ENCODE measurements at places on chromosomes 12 and 14.

- no peak for DNase-seq
Measured at GRCh38 chr12:16218934-16219751, 58.3 kb downstream of the SLC15A5 start.

DNA sequence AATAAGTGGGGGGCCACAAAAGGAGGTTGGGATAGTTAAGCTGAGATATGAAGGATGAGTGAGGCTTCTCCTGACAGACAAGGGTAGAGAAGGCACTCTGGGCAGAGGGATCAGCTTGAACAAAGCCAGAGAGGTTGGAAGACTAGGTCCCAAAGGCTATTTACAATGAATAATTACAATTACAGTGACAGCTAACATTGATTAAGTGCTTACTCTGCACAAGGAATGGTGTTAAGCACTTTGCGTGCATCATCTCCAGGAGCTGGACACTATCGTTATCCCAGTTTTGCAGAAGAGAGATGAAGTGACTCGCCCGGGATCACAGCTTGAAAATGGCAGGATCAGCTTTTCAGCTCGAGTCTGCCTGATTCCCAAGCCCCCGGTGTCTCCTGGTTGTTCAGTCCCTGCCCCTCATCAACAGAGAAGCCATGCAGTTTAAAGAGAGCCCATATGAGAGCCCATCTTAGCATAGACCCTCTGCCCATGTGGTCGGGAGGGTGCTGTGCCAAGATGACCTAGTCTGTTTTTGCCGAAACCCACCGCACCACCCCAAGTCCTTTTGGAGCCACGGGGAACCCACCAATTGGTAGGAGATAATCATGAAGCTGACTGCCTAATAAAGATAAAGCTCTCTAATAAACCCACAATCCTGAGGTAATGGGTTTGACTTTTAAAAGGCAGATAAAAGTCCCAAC is 89.9 kb upstream of the HSPB8 start:
- no peak for DNase-seq

GRCh38 chr14:24362241-24362960 is 5.6 kb upstream of the NFATC4 start:
- DNase-seq = no peak

- no peak for DNase-seq
Measured at GRCh38 chr14:77561881-77562280, 54.6 kb downstream of the SPTLC2 start.

- no peak for DNase-seq
Measured at GRCh38 chr12:126998747-126999285, 1268.2 kb upstream of the TMEM132C start.

DNA sequence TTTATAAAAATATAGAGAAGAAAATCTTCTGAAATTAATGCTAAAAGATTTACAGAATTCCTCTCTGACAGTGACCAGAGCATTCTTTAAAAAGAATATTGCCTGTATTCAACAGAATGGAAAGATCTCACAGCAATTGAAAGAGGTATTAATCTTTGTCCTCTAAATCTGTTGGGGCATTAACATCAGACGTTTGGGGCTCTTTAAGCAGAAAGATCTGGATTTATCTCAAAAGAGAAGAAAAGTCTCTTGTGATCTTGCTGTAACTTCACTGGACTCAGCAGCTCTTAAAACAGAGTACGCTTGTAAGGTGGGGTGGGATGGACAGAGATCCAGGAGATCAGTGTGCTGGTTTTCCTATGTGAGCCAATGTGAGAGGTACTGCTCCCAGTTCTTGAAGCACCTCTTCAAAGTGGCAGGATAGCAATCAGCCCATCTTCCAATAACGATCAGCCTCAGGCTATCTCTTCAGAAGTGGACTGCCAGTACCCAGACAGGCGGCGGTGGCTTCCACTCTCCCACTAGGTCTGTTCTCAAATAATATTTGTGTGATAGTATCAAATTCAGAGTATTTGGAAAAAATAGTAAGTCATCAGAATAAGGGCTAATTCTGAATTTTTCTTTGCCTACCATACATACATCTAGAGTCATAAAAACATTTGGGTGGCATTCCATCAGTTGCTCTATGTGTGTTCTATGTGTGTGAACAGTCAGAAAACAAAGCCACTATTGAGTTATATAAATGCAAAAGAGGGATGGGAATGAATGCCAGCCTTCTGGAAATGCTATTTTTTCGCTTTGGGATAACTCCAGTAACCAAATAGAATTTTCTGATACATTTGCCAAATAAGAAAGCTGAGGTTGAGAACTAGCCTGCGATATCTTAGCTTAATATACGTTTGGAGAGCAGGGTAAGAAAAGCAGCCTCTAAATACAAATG is 237.4 kb upstream of the RGS6 start:
- no peak for DNase-seq

GRCh38 chr14:72463291-72463866 is 430.5 kb downstream of the DPF3 start:
- DNase-seq = no peak

DNA sequence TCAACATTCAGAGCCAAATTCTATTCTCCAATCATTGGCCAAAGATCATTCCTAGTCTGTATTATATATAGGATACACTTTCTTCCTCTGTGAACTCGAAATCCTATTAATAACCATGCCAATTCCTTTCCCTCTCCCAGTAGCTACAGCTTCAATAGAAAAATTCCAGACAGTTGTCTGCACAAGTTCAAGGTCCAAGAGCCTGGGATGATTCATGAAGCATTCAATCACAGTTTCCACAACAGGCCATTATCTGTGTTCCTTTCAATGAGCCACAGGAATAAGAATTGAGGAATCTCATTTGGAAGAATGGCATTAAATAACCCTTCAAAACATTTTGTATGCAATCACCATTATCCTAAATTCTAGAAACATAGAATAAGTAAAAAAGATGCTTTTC is 437.4 kb downstream of the RMST start:
- DNase-seq = no peak

DNA sequence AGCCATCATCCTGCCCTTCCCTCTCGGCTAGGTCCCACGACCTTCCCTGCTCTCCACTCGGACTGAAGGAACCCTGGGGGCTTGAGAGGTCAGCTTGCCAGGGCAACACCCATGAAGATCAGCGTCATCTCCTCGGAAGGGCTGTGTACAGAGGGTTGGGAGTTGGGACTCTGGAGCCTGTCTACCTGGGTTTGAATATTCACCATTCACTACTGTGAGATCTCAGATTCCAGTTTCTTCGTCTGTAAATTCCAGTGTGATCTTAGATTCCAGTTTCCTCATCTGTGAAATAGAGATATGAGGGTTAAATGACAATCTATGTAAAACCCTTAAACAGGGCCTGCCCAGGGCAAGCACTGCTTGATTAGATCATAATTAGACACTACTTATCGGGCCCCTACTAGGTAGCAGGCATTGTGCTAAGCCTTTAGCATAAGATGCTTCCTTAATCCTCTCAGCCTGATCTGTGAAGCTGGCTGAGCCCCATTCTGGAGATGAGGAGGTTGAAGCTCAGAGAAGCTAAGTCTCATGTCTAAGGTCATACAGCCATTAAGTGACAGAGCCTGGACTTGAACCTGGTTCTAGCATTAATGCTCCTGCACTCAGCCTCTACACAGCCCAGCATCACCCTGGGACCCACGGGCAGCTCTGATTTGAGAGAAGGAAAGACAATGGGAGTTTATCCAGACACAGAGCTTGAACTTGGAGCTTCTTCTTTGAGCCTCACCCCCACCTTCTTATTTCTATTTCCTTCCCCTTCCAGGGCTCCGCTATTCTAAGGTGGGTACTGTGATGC is 612 bp upstream of the ZDHHC22 start:
- DNase-seq = peak; percentile 98

DNA sequence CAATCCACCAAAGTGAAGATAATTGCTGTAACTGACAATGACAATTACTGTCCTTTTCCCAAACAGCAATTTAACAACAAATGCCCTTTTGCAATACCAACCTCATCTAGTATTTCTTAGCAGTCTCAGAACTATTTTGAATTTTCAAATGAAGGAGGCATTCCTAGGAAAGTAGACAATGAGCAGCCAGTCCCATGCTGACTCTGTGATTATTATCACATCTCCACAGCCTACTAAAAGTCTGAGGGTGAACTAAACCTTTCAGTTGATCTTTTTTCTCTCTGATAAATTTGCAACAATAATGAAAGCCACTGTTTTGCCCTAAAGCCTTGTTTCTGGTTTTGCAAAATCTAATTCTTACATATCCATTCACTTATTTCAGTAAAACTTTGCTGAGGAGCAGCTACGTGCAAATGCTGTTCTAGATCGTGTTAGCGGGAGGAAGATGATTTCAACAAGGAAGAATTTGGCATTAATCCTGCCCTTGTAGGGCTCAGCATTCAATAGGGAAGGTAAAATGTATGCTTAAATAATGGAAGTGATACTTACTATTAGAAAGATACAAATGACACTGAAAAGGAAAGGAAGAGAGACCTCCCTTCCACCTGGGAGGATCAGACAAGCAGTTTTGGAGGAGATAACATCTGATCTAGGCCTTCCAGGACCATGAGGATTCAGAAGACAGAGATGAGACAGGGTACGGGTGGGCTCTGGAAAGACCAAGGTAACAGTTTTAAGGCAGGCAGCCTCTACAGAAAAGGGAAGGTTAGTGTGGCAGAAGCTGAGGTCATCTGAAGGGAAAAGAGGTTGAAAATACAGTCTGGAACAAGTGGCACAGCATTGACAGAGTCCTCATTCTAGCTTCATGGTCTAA is 47.4 kb downstream of the SLC38A1 start:
- no peak for DNase-seq

DNA sequence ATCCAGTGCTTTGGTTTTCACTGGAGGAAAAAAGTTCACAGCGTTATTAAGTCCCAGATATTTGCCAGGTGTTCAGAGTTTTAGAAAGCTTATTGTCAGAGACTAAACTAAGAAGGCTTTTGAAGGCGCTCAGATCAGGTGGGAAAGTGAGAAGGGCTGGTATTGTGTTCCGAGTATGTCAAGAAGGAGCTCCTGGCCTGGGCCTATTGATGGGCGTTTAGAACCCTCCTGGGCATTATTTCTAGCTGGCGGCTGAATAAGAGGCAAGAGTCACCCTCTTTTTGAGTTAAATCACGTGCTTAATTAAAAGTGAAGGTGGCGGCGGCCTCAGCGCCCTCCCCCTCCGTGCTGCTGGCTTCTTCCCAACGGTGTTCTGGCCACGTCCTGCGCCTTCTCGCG is 20.9 kb upstream of the GNS start:
- DNase-seq = peak; percentile 72

GRCh38 chr14:104135121-104135903 is 3.1 kb upstream of the KIF26A start:
- peak; percentile 74 for DNase-seq

DNA sequence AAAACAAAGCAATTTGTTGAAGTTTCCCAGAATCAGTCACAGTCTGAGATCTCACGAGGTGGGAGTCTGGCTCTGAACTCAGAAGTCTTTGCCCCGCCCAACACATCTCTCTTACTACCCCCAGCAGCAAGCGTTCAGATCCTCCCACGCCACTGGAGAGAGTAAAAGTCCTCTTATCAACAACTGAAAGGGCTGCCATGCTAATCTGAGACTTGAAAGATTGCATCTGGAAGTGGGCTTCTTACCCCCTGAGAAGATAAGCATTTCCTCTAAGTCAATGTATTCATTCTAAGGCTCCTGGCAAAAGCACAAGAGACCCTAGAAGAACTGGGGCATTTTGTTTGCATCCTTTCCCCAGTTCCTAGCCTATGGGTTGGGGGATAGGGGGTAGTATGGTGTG is 34.1 kb upstream of the STON2 start:
- peak; percentile 7 for DNase-seq

GRCh38 chr12:89286501-89286900 is 65.8 kb downstream of the DUSP6 start:
- DNase-seq = peak; percentile 5

DNA sequence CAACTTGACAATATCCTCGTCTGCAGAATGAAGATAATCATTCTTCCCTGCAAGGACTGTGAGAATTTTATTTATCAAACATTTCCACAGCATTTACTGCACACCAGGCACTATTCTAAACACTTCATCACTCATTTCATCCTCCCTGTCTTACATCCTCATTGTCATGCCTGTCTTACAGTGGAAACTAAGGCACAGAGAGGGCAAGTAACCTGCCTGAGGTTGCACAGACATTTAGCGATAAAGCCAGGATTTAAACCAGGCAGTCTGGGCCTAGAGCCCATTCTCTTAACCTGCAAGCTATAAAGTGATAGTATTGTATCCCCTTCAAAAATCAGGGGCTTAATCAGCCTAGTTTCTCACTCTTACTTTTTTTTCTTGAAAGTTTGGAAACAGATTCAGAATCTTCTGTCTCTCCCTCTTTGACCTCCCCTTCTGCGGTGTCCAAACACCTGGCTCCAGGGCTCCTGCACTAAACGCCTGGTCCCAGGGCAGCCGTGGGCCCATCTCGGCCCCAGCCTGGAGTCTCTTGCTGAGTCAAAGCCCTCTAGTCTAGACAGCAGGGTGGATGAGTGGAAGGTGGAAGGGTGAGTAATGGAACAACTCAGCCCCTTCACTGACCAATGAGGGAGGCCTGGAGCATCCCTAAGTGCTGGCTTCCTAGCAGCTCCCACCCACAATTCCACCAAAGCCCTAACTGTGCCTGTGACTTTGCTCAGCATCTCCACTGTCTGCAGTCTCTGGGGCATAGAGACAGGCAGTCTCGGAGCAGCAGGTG is 12.5 kb downstream of the ISM2 start:
- DNase-seq = no peak

DNA sequence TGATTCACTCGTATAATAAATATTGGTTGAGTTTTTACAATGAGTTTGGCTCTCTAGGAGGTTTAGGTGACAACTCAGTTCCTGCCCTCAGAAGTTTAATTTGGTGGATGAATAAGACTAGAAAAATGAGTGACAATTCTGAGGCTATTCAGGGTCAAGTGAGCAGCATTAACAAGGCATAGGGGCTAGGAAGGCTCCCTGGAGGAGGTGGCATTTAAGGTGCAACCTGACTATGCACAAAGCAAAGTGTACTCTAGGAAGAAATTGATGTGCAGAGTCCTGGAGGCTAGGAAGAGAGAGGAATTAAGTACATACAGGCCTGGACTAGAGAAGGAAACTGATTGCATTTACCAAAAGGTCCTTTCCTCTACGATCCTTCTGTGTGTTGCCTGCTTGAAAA is 440.3 kb downstream of the MED13L start:
- DNase-seq = no peak

DNA sequence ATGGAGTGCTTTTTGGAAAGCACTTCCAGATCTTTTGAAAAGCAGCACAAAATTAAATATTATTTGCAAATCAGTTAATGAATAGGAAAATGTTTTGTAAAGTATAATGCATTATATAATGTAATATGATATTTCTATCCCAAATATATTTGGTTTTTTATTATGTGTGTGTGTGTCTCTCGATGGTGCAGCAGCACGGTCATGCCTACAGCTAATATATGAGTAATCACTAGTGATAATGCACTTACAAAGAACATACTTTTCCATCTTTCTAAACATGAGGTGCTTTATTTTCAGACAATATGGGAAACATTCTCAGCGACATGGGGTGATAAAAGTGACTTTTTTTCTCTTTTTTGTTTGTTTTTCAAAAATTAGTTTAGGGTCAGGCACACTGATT is 1.3 kb upstream of the EEA1 start:
- no peak for DNase-seq

GRCh38 chr14:69270795-69271708 is 11.1 kb downstream of the GALNT16 start:
- DNase-seq = no peak

- DNase-seq = peak; percentile 64
Measured at GRCh38 chr12:132686825-132687210, 324 bp downstream of the POLE start.
